ENCODE measurements at places on chromosomes 2 and 18. TPM values are rescaled to one million over a fixed set of nuclear protein-coding genes. Genes with fewer than 3 reads are reported as not detected.

GRCh38 chr2:30867385-30867784, 60.1 kb upstream of the CAPN13 start:
- H3K27me3 ChIP-seq, result no peaks in the 10 kb centered on the region
- H3K27ac ChIP-seq, result no peak overlapping the region
- no peaks in the 10 kb centered on the region for H3K36me3 ChIP-seq
- H3K4me3 ChIP-seq, result no peak overlapping the region
- DNase-seq, result no peak

GRCh38 chr2:2253172-2254016, 77.7 kb downstream of the MYT1L start:
- no peak for DNase-seq
- H3K27me3 ChIP-seq, result no peaks in the 10 kb centered on the region
- H3K4me3 ChIP-seq, result no peak overlapping the region
- no peaks in the 10 kb centered on the region for H3K36me3 ChIP-seq

DNA sequence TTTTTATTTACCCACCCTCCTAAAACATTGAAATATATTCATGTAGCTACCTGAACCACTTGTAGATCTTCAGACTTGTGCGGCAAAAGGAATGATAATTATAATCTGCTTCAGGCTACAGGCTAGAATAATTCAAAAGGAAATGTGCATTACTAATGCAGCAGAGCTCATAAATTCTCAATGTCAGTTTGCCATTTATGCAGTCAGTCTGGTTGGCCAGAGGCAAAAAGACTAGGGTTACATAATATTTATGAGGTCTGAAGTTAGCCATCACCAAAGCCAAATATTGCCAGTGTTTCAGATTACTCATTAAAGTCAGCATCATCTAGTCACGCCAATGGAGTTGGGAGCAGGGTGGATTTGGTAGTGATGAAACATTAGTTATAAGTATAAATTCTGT, 38.9 kb downstream of the METAP1D start:
- DNase-seq, result no peak
- H3K27me3 ChIP-seq, result no peaks in the 10 kb centered on the region

Gene LOXHD1
- not detected for total RNA-seq

DNA sequence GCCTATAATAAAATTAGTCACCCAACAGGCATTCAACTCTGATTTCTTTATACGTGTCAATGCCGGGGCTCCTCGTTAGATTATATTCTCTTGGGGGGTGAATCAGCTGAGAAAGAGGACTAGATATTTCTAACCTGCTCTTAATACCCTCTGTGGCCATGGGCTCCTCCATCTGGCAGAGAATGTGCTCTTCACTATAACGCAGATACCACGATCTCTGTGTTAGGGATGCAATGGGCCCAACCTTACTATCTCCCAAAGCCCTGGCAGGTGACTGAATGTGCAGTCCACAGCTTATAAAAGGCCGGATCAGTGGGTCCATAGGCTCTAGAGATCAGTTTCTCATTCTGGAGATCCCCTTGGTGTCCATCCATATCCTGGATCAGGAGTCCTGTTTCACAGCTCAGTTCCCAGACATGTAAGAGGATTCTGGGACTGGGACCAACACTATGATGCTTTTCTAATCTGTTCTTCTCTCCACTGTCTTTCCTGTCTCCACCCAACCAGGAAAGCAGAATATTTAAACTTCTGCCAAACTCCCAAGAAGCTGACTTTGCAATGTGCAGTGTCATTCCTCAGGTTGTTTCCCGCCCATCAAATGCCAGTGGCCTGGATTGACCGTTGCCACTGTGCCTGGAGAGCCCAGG, 71.4 kb upstream of the CELF4 start:
- H3K4me3 ChIP-seq, result no peak overlapping the region
- no peak overlapping the region for H3K27ac ChIP-seq
- DNase-seq, result no peak
- H3K4me1 ChIP-seq, result no peaks in the 10 kb centered on the region
- no peaks in the 10 kb centered on the region for H3K27me3 ChIP-seq

DNA sequence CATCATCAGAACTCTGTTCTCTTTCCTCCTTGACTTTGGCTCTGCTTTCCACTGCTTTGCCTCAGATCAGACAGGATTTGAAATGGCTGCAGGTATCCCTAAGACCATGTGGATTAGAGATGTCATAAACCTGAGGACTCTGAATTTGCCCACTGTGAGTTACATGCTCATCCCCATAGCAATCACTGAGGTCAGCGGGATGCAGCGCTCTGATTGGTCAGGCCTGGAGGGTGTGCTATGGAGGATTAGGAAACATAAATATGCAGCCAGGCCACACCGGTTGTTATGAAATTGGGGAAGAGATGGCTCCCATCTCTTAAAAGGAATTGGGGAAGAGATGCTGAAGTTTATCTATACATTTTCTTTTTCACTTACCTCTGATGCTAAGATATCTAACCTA, 73.7 kb upstream of the DNAJC10 start:
- no peaks in the 10 kb centered on the region for H3K4me1 ChIP-seq
- DNase-seq, result peak; percentile 43
- no peaks in the 10 kb centered on the region for H3K36me3 ChIP-seq
- H3K27ac ChIP-seq, result no peak overlapping the region

Gene RNF125
- total RNA-seq, result 14.1 TPM

GRCh38 chr2:240435948-240436682, 652 bp downstream of the GPC1 start:
- peak; percentile 53 for DNase-seq
- H3K27ac ChIP-seq, result peak overlapping the region; percentile 51
- H3K4me3 ChIP-seq, result peak overlapping the region; percentile 74
- no peaks in the 10 kb centered on the region for H3K36me3 ChIP-seq

DNA sequence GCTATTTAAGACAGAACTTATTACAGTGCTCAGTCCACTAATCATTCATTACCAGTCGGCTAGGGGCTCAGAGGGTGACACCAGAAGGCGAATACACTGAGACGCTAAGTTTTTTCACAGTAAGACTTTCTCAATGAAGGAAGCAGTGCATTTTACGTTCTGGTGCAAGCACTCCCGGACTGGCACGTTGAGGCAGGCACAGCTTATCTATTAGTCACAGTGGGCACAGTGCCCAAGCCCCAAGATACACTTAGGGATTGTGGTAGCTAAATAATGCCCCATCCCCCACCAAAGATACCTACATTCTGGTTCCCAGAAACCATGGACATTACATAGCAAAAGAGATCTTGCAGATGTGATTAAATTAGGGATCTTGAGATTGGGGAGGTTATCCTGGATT, 32.6 kb upstream of the BCL11A start:
- H3K27ac ChIP-seq, result no peak overlapping the region
- H3K4me1 ChIP-seq, result no peaks in the 10 kb centered on the region
- DNase-seq, result no peak
- no peaks in the 10 kb centered on the region for H3K36me3 ChIP-seq
- no peaks in the 10 kb centered on the region for H3K27me3 ChIP-seq
- no peak overlapping the region for H3K4me3 ChIP-seq

Gene GMCL1
- 6.0 TPM for total RNA-seq

Gene LCT
- not detected for total RNA-seq

Gene VIL1
- 7.2 TPM for total RNA-seq

GRCh38 chr2:156459720-156460119, 23.5 kb downstream of the GPD2 start:
- no peak overlapping the region for H3K4me3 ChIP-seq
- no peaks in the 10 kb centered on the region for H3K27me3 ChIP-seq
- H3K36me3 ChIP-seq, result no peaks in the 10 kb centered on the region

GRCh38 chr2:216083464-216084281, 2.0 kb downstream of the TMEM169 start:
- no peak overlapping the region for H3K4me3 ChIP-seq
- no peak for DNase-seq
- H3K27me3 ChIP-seq, result no peaks in the 10 kb centered on the region
- peaks cover 24% of the 10 kb centered on the region for H3K4me1 ChIP-seq

Gene CGREF1
- total RNA-seq, result 2.5 TPM

GRCh38 chr2:20452551-20452950, 5.7 kb downstream of the RHOB start:
- no peaks in the 10 kb centered on the region for H3K36me3 ChIP-seq
- no peak overlapping the region for H3K4me3 ChIP-seq
- no peaks in the 10 kb centered on the region for H3K27me3 ChIP-seq
- peak; percentile 42 for DNase-seq
- no peaks in the 10 kb centered on the region for H3K4me1 ChIP-seq
- H3K27ac ChIP-seq, result no peak overlapping the region

- no peaks in the 10 kb centered on the region for H3K36me3 ChIP-seq
- H3K4me3 ChIP-seq, result no peak overlapping the region
- peaks cover 3% of the 10 kb centered on the region for H3K4me1 ChIP-seq
- DNase-seq, result no peak
- H3K27me3 ChIP-seq, result no peaks in the 10 kb centered on the region
Observed at GRCh38 chr2:157825885-157826284, 50.2 kb downstream of the ACVR1 start.

Gene FHOD3
- 0.80 TPM for total RNA-seq

Gene DLGAP1
- 0.10 TPM for total RNA-seq

DNA sequence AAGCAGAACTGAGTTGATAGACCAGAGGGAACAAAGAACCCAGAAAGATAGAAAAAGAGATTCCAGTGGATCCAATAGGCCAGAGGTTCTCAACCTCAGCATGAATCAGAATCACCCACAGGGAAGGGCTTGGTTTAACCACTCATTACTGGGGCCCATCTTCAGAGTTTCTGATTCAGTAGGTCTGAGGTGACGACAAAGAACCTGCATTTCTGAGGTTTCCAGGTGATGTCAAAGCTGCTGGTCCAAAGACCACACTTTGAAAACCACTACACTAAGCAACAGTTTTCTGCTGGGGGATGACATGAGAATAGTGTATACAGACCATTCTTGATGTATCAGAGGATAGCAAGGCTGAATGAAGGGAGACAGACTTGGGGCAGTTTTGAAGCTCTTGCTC, 296.9 kb upstream of the STON1 start:
- no peaks in the 10 kb centered on the region for H3K27me3 ChIP-seq
- no peak overlapping the region for H3K4me3 ChIP-seq
- H3K27ac ChIP-seq, result no peak overlapping the region
- H3K4me1 ChIP-seq, result no peaks in the 10 kb centered on the region
- no peak for DNase-seq
- H3K36me3 ChIP-seq, result no peaks in the 10 kb centered on the region

DNA sequence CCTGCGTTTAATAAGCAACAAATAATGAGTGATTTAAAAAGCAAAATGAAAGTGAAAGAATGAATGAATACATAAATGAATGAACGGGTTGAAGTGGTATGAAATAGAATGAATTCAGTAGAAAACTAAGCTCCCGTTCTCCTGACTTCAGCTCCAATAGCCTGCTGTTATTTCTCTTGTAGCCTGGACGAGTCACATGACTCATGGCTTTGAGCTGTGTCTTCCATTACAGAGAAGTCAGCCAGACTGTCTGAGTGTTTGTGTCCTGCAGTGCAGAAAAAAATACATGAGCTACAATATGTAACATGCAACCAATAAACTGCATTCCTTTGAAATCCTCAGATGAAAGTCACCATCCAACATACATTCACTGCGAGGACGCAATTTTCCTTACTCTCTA, 21.2 kb downstream of the SCG2 start:
- H3K27me3 ChIP-seq, result no peaks in the 10 kb centered on the region
- H3K36me3 ChIP-seq, result no peaks in the 10 kb centered on the region
- H3K27ac ChIP-seq, result no peak overlapping the region
- no peak overlapping the region for H3K4me3 ChIP-seq
- no peaks in the 10 kb centered on the region for H3K4me1 ChIP-seq

- H3K27me3 ChIP-seq, result no peaks in the 10 kb centered on the region
- no peak overlapping the region for H3K4me3 ChIP-seq
- H3K36me3 ChIP-seq, result no peaks in the 10 kb centered on the region
- H3K27ac ChIP-seq, result no peak overlapping the region
- no peak for DNase-seq
Observed at GRCh38 chr2:237020090-237020489, 65.6 kb upstream of the COPS8 start.

Gene NOL4
- total RNA-seq, result 0.27 TPM

DNA sequence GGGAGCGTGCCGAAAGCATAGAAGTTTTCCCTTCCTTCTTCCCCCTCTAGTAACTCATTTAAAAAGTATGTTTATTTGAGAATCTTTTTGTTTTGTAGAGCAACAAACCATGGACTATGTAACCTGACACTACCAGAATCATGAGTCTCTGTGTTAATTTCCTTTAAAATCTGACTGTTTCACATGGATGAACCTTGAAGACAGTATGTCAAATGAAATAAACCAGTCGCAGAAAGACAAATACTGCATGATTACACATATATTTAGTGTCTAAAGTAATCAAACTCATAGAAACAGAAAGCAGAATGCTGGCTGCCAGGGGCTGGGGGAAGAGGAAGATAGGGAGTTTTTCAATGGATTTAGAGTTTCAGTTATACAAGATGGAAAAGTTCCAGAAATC, 32.3 kb downstream of the PTPN2 start:
- H3K36me3 ChIP-seq, result no peaks in the 10 kb centered on the region
- H3K27me3 ChIP-seq, result no peaks in the 10 kb centered on the region
- no peaks in the 10 kb centered on the region for H3K4me1 ChIP-seq
- no peak overlapping the region for H3K27ac ChIP-seq
- no peak overlapping the region for H3K4me3 ChIP-seq

GRCh38 chr2:86290596-86291327, 46.7 kb downstream of the REEP1 start:
- H3K4me1 ChIP-seq, result no peaks in the 10 kb centered on the region
- DNase-seq, result no peak
- H3K4me3 ChIP-seq, result no peak overlapping the region
- H3K36me3 ChIP-seq, result no peaks in the 10 kb centered on the region

- H3K27me3 ChIP-seq, result no peaks in the 10 kb centered on the region
- H3K4me1 ChIP-seq, result no peaks in the 10 kb centered on the region
- H3K36me3 ChIP-seq, result no peaks in the 10 kb centered on the region
- no peak overlapping the region for H3K4me3 ChIP-seq
- no peak for DNase-seq
- H3K27ac ChIP-seq, result no peak overlapping the region
Observed at GRCh38 chr2:101802329-101802728, 104.8 kb downstream of the MAP4K4 start.

Gene ANKRD12
- 25.1 TPM for total RNA-seq

GRCh38 chr18:6401687-6402086, 13.0 kb downstream of the L3MBTL4 start:
- H3K36me3 ChIP-seq, result no peaks in the 10 kb centered on the region
- H3K27me3 ChIP-seq, result no peaks in the 10 kb centered on the region
- DNase-seq, result no peak
- H3K4me3 ChIP-seq, result no peak overlapping the region
- H3K4me1 ChIP-seq, result no peaks in the 10 kb centered on the region

Measured in right lobe of liver (tissue), 6 donors.